ENCODE measurements at places on chromosomes 4 and X.

DNA sequence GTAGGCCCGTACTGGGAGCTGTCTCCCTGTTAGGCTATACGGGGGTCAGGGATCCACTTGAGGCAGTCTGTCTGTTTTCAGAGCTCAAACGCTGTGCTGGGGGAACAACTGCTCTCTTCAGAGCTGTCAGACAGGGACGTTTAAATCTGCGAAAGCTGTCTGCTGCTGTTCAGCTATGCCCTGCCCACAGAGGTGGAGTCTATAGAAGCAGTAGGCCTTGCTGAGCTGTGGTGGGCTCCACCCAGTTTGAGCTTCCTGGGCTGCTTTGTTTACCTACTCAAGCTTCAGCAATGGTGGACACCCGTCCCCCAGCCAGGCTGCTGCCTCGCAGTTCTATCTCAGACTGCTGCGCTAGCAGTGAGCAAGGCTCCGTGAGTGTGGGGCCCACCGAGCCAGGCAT is 27.3 kb upstream of the PHEX start:
- DNase-seq: no peak

GRCh38 chr4:25859429-25860148 is 3.2 kb downstream of the SEL1L3 start:
- DNase-seq: peak; percentile 65

DNA sequence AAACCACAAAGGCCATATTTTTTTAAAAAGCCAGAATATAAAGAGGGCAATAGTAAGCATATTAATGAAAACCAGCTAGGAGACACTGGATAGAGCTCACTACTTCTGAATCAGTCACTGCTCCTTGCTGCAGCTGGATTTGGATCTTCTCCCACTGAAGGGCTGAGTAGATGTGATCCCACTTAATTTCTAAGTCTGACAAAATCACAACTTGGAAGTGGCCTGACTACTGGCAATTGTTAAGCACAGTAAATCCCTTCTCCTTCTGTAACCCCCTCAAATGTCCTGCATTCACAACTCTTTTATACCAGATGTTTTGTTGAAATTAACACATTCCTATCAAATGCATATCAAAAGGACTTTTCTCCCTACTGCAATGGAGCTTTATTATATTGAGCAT is 72.9 kb downstream of the AMMECR1 start:
- DNase-seq: no peak

DNA sequence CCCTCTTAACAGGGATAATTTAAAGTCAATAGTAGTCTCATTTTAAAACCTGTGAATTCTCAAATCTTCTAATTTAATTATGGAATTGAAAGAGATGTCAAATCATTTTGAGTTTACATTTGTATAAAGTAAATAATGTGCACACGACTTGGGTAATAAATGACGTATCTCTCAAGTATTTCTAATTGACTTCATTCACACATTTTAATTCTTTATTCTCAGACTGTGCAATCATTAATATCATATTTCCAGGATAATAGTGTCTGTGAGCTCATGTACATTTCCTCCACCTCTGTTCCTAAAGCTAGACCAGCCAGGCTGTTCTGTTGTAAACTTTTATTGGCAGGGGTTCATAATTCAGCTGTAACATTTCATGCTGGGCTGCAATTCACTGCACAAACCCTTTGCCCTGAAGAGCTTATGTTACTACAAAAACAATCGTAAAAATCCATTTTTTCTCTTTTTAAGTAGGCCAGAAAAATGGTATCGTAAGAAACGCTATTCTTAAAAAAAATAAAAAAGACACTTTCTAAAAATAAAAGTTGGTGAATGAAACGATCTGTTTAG is 1103.1 kb upstream of the TENM3 start:
- no peak for DNase-seq

GRCh38 chrX:150990910-150991309 is 7.8 kb downstream of the HMGB3 start:
- no peak for DNase-seq

GRCh38 chrX:123990602-123991001 is 29.1 kb downstream of the STAG2 start:
- DNase-seq: no peak

- DNase-seq: no peak
Observed at GRCh38 chr4:176545872-176546271, 226.1 kb downstream of the SPCS3 start.

DNA sequence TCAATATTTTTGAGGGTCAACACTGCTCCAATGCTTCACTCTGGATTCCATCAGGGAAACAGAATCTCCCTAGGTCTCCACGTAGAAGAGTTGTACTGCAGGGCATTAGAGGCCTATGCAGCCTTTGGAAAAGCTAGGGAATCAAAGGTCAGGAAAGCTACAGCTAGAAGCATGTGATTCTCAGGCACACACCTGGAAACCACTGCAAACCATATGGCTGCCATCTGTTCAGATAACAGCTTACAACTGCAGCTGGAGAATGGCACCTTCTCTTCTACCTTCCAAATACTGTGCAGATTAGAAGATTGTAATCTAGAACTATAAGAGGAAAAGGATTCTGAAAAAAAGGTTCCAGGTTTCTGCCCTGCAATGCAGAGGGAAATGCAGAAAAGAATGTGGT is 60.6 kb downstream of the BTC start:
- no peak for DNase-seq

- DNase-seq: no peak
Observed at GRCh38 chrX:67624325-67624724, 80.5 kb downstream of the AR start.

DNA sequence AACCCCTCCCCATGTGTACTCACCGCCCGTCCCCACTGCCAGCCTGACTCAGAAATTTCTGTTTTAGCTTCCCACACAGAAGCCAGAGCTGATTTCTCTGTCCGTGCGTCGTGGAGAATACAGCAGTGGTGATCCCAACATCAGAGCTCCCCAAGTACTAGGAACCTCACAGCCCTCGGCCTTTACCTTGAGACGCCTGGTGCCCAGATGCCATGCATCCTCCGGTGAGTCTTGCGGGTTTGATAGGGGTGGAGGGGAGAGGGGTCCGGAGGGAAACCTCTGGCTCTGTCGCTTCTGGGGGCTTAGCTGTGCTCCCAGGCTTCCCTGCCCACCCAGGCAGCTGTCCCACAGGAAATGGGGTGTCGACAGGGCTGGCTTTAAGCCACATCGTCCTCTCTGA is 2.1 kb downstream of the LOC101059915 start:
- no peak for DNase-seq

- DNase-seq: no peak
Observed at GRCh38 chr4:22873899-22874298, 181.2 kb downstream of the GBA3 start.

- no peak for DNase-seq
Observed at GRCh38 chrX:130994671-130995070, 63.5 kb upstream of the ARHGAP36 start.

GRCh38 chr4:122423246-122423645 is 33.3 kb downstream of the IL2 start:
- no peak for DNase-seq

- DNase-seq: no peak
Observed at GRCh38 chrX:48683411-48683982, at the start of gene WAS. WAS (plus strand) TSS chrX:48683799; CDS start chrX:48683854, 55 bp downstream.

- DNase-seq: no peak
Observed at GRCh38 chrX:6005856-6006255, 222.8 kb downstream of the NLGN4X start.

- no peak for DNase-seq
Observed at GRCh38 chrX:9378980-9379696, 85.7 kb upstream of the TBL1X start.

DNA sequence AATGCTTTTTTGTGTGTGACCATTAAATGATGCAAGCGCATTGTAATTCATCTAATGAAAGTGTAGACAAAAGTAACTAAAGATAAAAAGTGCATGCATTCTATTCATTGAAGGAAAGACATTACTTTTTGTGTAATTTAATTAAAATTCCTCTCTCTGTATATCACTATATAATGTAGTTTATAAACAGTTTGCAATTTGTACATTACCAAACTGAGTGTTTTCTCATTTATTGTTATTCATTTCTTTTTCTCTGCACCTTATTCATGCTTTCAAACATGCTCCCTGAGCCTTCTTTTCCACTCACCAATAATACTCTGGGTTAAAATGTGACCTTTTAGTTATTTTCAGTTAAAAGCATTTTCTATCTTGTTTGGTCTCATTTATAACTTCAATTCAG is 713.7 kb upstream of the AADAT start:
- no peak for DNase-seq

- no peak for DNase-seq
Observed at GRCh38 chr4:157564771-157565170, 344.2 kb downstream of the GRIA2 start.

GRCh38 chr4:140672416-140672815 is 83.8 kb downstream of the TBC1D9 start:
- DNase-seq: no peak

- DNase-seq: peak; percentile 12
Observed at GRCh38 chr4:15682242-15683142, 865 bp downstream of the FAM200B start.

GRCh38 chr4:28369499-28369898 is 1508.9 kb downstream of the STIM2 start:
- DNase-seq: no peak

- no peak for DNase-seq
Observed at GRCh38 chrX:21394792-21395191, 20.6 kb downstream of the CNKSR2 start.

DNA sequence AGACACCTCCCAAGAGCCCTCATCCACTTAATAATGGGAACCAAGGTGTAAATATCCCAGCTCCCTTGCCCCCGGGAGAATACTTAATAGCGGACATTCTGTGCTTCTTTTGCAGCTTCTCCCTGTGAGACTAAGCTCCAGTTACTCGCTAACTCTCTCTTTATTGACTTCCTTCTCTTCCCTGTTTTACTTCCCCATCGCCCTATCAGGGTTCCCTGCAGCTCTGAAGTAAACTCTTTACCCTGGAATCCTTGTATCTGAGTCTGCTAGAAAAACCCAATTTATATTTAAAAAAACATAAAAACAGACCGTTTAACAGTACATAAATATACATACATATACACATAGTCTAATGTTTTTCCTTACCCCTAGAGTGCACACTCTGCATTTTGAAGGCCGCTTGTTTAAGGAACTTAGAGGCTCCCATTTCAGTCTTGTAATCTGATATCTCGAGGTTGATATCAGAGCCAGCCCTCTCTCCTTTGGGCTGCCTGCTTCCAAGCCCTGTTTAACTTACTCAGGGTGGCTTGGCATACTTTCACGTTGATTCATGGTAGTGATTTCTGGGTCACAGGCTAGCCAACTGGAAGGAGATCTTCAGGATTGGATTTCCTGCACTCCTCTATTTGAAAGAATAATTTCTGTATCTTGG is 177.4 kb upstream of the SCML1 start:
- DNase-seq: no peak

DNA sequence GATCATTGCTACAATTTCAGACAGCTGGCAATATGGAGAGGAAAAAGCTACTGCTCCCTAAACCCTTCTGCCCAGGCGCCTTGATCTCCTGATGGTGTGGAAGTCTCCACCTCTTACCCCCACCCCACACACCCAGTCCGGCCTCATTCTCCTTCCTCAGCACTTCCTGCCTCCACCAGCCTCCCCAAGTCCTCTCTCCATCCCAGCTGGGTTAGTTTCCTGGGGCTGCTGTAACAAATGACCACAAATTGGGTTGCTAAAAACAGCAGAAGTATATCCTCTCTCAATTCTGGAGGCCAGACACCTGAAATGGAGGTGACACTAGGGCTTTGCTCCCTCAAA is 1.1 kb upstream of the CCNQ start:
- DNase-seq: peak; percentile 8

GRCh38 chrX:18677161-18677869 is 5.4 kb upstream of the RS1 start:
- DNase-seq: no peak

DNA sequence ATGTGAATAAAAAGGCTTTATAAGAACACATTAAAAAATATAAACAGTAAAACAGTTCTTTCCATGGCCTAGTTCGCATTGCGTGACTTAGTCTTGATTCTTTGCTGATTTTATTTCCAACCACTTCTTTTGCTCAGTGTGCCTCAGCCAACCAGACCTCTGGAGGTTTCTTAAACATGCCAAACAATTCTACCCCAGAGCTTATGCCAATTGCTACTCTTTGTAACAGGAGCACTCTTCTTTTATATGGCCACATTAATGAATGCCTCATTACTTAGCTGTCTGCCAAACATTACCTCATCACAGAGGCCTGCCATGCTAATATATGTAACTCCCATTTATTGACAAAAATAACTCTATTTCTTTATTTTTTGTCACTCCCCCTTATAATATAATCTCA is 202.3 kb downstream of the NDST4 start:
- no peak for DNase-seq

DNA sequence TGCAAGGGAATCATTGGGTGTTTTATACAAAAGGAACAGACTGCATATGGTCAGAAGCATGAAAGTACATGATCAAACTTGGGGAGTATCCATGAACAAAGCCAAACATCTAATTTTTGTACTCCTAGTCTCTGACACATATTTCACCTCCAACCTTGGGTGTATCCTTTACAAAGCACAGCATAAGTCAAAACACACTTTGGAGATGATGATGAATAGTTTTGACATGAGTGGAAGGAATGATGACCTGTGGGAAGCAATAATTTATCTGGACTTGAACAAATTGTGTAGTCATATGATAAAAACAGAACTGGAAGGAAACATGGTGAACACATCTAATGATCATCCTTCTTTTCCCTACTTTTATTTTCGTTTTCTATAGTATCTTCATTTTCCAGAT is 108.7 kb upstream of the PLS3 start:
- DNase-seq: no peak

DNA sequence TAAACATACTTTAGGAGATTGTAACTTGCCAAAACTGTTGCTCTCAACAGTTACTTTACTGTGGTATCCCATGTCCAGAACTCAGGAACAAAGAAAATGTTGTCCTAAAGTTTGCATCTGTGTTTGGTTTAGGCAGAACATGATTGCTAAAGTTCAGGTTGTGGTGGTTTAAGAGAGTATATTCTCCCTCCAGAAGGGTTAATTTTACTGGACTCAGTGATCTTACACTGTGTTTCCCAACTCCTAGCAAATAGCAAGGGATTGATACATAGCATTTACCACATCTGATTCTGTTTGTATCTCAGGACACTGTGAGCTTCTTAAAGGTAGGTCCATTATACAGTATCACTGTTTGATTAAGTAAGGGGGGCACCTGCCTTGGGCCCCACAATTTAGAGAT is 13.3 kb upstream of the DCK start:
- DNase-seq: no peak

DNA sequence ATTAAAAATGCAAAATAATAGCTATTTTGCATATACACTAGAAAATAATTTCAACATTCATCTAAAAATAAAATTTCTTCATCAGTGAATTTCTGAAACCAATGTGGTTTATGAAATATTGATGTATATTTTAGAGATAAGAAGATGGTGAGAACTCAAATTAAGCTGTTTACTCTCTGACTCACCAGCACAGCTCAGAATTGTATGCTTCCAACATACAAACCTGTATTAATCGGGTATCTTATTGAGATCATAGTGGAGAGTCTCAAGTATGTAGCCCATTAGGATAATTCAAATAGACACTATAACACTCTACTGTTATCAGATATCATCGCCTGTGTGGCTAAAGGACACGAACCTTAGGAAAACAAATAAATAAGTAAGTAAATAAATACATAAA is 899.5 kb upstream of the INTU start:
- no peak for DNase-seq

DNA sequence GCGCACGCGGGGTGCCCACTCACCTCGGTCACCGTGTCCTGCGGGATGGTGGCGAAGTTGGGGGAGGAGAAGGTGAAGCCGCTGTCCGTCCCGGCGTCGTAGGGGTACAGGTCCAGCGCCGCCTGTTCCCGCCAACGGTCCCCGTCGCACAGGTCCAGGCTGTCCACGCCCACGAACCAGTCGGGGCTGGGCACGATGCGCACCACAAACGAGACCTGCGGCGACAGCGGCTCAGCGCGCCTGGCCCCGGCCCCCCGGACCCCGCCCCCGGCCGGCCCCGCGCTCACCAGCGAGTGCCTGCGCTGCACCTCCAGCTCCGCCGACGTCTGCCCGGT is 1.4 kb downstream of the SPON2 start:
- DNase-seq: no peak
